Stimulated activated CD4-positive, alpha-beta T cell treated with anti-CD3 and anti-CD28 coated beads, Interleukin-2, amount 100 ng/mL, for 24 hours (primary cell): ENCODE measurements at places on chromosomes 6 and 20.

DNA sequence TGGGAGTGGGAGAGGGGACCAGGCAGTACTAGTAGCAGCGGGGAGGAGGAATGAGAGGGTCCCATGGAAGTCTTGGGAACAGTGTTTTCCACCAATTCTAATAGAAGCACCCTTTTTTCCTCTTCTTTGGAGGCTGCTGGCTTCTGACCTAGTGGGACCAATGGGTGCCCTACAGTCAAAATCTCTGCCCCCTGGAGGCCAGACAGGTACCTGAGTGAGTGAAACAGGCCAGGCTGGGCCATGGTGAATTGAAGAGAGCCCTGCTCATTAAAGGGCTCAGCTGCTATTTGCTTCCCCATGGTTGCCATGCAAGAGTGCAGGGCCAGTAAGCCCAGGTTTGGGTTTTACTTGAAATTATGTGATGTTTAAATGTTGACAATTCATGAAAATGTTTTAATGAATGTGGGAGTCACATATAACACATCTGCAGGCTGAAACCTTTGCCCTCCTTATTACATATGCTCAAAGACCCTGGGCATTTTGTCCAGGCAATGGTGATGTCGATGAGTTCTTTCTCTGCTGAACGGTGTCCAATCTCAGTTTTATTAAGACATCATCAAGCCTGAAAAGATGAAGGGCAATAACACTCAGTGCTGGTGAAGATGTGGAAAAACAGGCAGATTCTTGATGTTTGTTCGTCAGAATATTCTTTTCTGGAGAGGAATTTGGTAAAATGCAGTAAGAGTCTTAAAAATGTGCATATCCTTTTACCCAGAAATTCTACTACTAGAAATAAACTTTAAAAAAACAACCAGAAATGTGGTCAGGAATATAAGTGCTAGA is 42.3 kb upstream of the OCSTAMP start:
- no peak for DNase-seq

GRCh38 chr6:157283900-157284737 is 39.2 kb downstream of the TMEM242 start:
- DNase-seq, result no peak

DNA sequence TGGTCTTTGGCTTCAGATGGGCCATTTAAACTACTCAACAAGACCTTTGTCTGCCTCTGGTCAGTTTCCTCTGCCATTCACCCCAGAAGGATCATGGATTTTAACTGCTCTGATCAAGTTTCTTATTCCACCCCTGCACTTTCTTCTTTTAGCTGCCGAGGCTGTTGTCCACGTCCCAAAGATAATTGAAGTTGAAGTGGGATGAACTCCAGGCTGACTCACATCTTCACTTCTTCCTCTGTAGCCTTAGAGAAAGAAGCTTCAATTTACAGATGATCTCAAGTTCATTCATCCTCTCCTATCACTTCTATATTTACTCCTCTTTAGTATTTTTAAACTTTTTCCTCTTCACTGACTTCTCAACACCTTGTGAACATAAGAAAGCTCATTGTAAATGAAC is 651.6 kb downstream of the UTRN start:
- no peak for DNase-seq

- peak; percentile 56 for DNase-seq
These were observed 706 bp upstream of the SNX14 start for GRCh38 chr6:85594197-85594930.

GRCh38 chr6:83603551-83603950 is 91.2 kb downstream of the PRSS35 start:
- no peak for DNase-seq

DNA sequence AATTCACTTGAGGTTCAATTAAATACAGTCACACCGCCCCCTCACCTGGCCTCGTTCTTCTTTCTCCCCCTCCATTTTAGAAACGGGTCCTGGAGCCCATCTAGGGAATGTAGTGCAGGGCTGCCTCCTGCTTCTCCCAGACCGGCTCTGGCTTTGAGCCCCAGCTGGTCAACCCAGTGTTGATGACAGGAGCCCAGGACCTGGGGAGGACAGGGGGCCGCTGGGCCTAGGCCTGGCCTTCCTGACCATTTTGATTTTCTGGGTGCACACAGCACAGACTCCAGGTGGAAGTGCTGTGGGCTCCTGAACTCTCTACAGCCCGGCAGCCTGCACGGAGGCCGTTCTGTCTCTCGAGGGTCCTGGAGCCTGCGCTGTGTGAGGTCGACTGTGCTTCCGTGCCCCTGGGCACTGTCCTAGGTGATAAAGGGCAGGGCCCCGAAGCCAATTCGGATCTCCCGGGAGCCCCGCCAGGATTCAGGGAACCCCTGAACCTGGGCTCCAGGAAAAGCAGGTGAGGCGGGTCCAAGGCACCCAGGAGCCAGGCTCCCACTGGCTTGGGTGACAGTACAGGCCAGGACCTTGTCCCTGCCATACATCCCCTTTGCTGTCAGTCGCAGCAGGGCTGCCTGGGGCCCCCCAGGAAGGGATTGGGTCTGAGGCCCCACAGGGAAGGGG is 23.3 kb downstream of the NPEPL1 start:
- DNase-seq, result no peak

- no peak for DNase-seq
These were observed 172.7 kb downstream of the MRPL14 start for GRCh38 chr6:43954311-43955131.

- DNase-seq, result peak; percentile 58
These were observed 332.6 kb downstream of the ADGRB3 start for GRCh38 chr6:68967549-68968300.

- DNase-seq, result no peak
These were observed 146.9 kb downstream of the PDE10A start for GRCh38 chr6:165515963-165516624.

GRCh38 chr20:3383878-3384495 is 23.5 kb downstream of the DNAAF9 start:
- peak; percentile 33 for DNase-seq

- DNase-seq, result no peak
These were observed 64.2 kb upstream of the KIF25 start for GRCh38 chr6:167933290-167933689.

- DNase-seq, result no peak
These were observed 2.0 kb downstream of the CLIC1 start for GRCh38 chr6:31734247-31734820.

DNA sequence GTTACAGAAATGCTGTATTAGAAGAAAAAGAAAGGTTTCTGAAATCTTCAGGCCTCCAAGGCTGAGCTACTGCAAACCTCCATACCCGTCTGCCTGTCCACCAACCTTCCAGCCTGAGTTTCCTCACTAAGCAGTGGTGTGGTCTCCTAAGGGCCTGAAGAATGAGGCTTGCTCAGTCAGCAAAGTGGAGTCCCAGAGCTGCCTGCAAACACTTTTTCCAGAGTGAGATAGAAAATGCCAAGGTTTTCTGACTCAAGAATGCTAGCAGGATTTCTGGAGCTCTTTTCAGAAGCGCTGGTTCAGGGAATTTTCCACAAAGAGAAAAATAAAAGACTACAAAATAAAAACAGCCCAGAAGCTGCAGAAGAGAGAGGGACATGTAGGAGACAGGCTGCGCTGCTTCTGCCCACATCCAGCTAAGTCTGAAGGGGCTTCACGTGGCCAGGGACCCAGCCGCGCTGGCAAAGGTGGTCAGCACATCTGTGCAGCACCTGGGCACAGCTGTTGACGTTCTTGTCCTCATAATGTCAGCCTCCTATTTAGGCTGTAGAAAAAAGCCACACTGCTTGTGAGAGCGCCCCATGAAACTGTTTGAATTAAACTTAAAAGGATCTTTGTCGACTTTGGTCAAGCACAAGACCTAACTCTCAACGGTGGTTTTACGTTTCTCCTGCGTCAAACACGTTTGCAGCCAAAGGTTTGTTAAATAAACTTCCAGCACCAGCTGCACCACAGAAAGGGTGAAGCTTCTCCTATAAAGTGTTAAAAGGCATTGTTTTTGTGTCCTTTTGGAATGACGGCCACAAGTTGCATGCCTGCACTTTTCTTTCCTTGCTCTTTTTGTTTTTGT is 209.0 kb downstream of the THBS2 start:
- DNase-seq, result no peak

- DNase-seq, result no peak
These were observed 57.9 kb downstream of the VEGFA start for GRCh38 chr6:43827898-43828297.

- no peak for DNase-seq
These were observed 140.2 kb upstream of the PHACTR1 start for GRCh38 chr6:12576389-12576788.

GRCh38 chr20:33896509-33896908 is 85.4 kb downstream of the CHMP4B start:
- no peak for DNase-seq

DNA sequence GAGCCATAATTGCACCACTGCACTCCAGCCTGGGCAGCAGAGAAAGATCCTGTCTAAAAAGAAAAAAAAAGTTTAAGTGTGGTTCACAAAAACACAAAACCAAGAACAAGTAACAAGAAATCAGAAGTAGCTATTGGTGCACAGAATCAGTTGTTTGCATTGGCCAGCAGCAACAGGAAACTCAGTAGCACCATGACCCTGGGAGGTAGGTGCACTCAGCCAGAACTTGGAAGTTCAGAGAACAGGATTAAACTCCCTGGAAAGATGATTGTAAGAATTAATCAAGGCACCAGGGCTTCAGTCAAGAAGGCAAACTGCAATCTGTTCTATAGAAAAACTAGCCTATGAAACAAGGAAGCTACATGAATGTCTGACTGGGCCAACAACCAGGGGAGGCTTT is 267.9 kb downstream of the COL12A1 start:
- DNase-seq, result no peak

GRCh38 chr20:57483287-57484050 is 41.5 kb downstream of the CTCFL start:
- no peak for DNase-seq

GRCh38 chr20:54606380-54606779 is 131.0 kb downstream of the DOK5 start:
- no peak for DNase-seq

DNA sequence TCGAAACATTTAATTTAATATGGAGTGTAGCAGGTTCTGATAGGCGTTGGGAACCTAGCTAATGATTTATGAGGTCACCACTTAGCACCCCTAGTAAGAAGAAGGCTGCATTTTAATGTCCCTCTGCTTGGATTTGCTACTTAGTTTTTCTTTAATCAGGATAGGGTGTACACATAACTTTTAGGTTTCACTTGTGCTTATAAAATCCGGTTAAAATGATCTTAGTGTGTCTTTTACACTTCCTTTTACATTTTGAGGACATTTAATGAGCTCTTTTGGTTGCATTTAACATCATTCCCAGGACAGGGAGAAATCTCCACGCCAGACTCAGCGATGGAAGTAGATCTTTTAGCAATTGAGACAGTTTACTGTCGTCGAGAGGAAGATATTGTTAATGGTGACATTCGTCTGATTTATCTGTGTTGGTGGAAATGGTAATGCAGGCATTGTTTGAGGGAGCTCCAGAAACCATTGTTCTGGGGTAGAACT is 5.6 kb downstream of the TFAP2A start:
- DNase-seq, result no peak

DNA sequence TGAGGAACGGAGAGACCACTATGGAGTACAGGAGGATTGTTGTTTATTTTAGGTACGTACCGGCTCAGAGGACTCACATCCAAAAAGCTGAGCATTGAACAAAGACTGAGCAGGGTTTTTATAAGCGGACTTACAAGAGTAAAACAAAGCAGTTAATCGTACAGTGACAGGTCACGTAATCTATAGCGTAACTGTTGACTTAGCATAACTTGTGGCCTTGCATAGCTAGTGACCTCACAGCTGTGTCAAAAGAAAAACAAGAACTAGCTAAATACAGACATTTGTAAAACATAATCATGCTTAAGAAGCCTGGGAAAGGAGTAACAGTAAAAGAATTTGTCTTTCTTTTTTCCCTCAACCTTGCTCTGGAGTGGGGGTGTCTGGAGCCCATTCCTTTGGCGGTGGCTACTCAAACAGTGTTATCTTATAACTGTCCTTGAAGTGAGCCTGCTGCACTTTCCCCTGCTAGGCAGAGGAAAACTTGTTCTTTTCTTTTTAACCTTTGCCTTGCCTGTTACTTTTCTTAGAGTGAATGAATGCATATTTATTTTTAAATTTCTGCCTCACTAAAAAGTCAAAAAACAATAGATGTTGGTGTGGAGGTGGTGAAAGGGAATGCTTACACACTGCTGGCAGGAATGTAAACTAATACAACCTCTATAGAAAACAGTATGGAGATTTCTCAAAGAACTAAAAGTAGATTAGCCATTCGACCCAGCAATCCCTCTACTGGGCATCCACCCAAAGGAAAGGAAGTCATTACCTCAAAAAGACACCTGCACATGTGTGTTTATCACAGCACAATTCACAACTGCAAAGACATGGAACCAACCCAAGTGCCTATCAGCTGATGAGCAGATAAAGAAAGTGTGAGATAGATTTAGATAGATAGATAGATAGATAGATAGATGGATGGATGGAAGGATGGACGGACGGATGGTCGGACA is 109.0 kb downstream of the TAF4 start:
- no peak for DNase-seq

DNA sequence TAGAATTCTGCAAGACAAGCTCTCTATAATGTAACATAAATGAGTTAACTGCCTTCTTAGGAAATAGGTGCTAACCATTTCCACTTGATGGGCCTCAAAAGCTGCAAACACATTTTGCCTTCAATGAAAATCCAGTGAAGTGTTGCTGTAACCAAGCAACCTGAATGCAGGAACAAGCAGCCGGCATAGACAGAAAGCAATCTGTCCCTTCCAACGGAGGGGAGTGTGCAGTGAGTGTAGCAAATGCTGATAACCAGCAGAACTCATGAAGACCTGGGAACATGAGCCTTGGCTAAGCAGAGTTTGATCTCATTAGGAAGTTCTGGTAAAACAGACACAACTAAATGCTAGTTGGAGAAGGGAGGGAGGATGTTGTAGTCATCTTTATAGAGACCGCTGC is 697.8 kb downstream of the KIF16B start:
- no peak for DNase-seq
